ENCODE measurements at places on chromosomes 3 and 15.

- no peak for DNase-seq
Measured at GRCh38 chr3:186307594-186308221, 54.3 kb downstream of the DGKG start.

GRCh38 chr3:14273901-14274611, 95.4 kb downstream of the LSM3 start:
- DNase-seq = no peak

GRCh38 chr15:57792724-57793449, 86.4 kb downstream of the POLR2M start:
- no peak for DNase-seq

DNA sequence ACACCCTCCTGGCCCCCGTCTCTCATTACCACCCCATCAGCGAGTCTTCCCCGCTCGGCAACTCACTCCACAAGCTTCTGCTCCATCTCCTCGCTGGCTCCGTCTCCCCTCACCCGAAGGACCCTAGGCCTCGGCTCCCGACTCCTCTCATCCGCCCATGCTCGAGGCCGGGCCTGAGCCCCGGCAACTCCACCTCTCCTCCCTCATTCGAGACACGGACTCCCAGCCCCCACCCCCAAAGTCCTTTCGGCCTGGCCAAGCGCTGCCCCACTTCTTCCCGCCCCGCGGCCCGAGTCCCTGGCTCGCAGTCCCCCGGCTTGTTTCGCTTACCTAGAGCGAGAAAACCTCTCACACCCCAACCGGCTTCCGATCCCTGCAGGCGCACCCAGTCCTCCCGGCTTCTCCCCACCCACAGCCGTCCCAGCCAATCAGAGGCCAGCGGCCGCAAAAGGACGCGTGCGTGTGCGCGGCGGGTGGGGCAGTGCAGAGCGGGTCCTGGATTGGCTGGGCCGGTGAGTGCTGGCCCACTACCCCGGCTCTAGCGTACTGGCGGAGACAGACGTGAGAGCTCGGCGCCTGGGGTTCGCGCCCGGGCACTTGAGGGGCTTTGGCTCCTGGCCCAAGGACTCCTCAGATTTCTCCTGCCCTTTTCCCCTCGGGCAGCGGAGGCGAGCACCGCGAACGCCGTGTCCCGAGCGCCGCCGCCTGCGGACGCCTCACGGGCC, at the start of gene HIGD1A:
Gene HIGD1A, minus strand, starts transcription at position 385 of the 725 bp plus-strand sequence. CDS start 10,237 bp downstream, outside the sequence.
- DNase-seq = peak; percentile 89

DNA sequence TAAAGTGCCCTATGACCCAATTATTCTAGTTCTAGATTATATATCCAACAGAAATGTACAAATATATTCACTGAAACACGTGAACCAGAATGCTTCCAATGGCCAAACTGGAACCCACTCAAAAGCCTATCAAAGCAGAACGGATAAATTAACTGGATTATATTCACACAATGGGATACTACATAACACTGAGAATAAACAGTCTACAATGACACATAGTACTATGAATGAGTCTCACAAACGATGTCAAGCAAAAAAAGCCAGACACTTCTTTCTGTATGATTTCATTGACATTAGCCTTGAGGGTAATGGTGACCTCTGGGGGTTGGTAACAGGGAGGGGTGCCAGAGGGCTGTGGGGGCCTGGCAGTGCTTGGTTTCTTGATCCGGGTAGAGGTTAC, 50.9 kb upstream of the HACD2 start:
- no peak for DNase-seq

GRCh38 chr15:44275150-44275830, 13.2 kb upstream of the GOLM2 start:
- no peak for DNase-seq

GRCh38 chr15:74933573-74933972, 4.3 kb downstream of the COX5A start:
- DNase-seq = no peak

- no peak for DNase-seq
Measured at GRCh38 chr3:179402963-179403362, 48.3 kb downstream of the GNB4 start.

DNA sequence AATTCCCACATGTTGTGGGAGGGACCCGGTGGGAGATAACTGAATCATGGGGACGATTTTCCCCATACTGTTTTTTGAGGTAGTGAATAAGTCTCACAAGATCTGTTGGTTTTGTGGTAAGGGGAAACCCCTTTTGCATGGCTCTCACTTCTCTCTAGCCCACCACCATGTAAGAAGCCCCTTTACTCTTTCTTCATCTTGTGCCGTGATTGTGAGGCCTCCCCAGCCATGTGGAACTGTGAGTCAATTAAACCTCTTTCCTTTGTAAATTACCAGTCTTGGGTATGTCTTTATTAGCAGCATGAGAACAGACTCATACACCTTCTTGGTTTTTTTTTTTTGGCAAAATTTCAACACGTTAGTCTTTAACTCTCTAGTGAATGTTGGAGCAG, 18.1 kb downstream of the ARL8B start:
- DNase-seq = no peak

GRCh38 chr3:102802819-102803420, 368.1 kb downstream of the ZPLD1 start:
- no peak for DNase-seq

GRCh38 chr15:22952796-22953579, 27.2 kb downstream of the CYFIP1 start:
- DNase-seq = no peak

- DNase-seq = no peak
Measured at GRCh38 chr3:58666683-58667082, at the start of gene FAM3D. FAM3D (minus strand) TSS chr3:58666774; CDS start chr3:58655563, 11,211 bp downstream.

GRCh38 chr15:79977431-79978054, 6.5 kb upstream of the BCL2A1 start:
- no peak for DNase-seq

DNA sequence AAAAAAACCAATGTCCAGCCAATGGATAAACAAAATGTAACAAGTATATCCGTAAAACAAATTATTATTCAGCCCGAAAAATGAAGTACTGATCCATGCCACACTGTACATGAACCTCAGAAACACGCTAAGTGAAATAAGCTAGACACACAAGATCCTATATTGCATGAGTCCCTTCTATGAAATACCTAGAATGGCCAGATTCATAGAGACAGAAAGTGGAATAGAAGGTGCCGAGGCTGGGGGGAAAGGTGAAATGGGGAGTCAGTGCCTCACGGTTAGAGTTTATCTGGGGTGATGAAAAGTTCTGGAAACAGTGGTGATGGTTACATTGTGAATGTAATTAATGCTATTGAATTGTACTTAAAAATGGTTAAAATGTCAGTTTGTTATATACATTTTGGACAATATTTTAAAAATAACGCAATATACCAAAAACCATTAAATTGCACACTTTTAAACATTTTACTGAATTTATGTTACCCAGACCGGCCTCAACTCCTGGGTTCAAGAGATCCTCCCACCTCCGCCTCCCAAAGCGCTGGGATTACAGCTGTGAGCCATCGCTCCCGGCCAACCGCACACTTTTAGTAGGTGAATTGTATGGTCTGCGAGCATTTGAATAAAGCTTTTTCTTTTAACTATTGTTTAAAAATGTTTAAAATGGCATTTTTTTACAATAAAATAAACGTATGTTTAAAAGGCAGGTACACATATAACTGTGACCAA, 2.1 kb downstream of the RNF168 start:
- no peak for DNase-seq

- DNase-seq = peak; percentile 22
Measured at GRCh38 chr3:32238453-32239306, at the start of gene CMTM8. CMTM8 (plus strand) TSS chr3:32238680; CDS start chr3:32238973, 293 bp downstream.
